ENCODE measurements at places on chromosomes 7 and 10. TPM values are rescaled to one million over a fixed set of nuclear protein-coding genes. Genes with fewer than 3 reads are reported as not detected.

ALKBH4 gene
- 5.7 TPM for total RNA-seq

- no peak for ATAC-seq
Measured at GRCh38 chr7:135723411-135723810, 4.6 kb downstream of the SLC13A4 start.

- ATAC-seq = no peak
Measured at GRCh38 chr10:113554214-113554613, 1.4 kb downstream of the HABP2 start.

GRCh38 chr7:125675169-125675568 is 745.5 kb upstream of the POT1 start:
- ATAC-seq = no peak

DNA sequence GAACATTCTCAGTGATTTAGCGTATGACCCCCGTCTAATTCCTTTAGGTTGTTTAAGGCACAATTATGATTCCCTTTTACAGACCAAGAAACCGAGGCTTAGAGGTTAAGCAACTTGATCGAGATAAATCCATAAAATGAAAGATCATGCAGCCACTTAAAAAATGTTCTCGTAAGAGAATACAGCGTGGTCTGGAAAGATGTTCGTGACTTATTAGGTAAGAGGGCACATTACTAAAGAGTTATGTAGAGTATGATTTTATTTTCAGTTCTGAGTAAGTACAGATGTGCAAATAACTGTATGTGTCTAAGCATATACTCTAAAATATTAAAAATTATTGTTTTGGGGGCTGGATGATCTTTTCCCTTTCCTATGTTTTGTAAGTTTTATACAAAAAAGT is 575.1 kb downstream of the PARD3 start:
- ATAC-seq = no peak

DNA sequence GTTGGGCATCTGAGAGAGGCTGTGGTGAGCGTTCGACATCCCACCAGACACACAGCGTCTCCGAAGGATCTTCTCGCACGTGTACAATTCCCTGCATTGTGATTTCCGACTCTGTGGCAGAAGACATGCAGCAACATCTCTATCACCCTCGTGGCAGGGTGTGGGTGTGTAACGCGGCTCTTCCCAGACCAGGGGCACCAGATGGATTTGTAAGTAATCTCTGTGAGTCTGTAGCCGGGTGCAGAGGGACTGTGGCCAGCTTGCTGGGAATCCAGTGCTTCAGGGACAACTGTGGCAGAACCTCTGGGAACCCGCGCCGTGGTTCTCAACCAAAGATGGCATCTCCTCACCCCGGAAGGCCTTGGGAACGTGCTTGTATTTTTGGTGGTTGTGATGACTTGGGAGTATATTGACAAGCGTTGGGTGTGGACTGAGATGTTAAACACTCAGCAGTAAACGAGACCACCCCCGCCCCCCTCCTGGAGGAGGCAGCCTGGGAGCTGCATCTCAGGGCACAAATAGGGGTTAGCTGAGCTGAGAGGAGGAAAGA is 21.2 kb downstream of the FOXL3 start:
- no peak for ATAC-seq

GRCh38 chr10:132371641-132372081 is 25.3 kb upstream of the PWWP2B start:
- ATAC-seq = no peak

Measured in esophagus mucosa (tissue), 1 donor.